ENCODE measurements at places on chromosomes 4 and X.

DNA sequence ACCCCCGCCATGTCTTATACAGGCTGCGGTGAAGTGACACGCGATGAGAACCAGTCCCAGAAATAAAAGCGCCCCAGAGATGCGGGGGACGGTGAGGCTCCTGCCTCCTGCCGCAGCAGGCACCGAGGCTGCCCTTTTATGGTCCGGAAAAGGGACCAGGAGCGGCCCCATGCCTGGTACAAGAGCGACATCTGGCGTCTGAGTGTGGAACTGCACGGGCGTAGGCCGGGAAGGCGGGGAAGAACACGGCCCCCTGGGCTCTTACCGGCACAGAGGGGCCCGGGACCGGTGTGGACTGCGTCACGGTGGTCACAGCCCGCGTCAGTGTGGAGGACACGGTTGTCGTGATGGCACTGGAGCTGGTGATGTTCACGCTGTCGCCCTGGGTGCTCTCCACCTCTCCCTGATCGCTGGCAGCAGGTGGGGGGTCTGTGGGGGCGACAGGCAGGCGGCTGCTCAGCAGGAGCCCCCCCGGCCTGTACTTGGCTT, 8.9 kb upstream of the RENBP start:
- DNase-seq: no peak

DNA sequence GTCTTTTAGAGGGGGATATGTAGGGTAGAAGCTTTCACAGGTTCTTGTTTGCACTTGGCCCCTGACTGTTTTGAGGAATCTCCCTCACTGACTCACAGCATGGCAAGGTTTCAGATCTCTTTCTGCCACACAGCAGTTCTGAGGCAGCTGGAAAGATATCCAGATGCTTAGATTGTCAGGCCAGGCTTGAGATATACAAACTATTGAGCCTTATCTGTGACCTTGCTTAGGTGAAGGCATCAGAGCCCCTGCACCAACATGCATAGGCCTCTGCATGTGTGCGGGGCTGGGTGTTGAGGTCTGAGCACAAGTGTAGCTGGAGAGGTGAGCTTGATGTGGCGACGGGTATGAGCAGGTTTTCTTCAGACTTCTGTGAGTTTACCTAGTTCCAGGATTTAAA, 80.9 kb upstream of the MSANTD1 start:
- DNase-seq: no peak

GRCh38 chr4:149986917-149987316, 91.3 kb upstream of the DCLK2 start:
- no peak for DNase-seq

DNA sequence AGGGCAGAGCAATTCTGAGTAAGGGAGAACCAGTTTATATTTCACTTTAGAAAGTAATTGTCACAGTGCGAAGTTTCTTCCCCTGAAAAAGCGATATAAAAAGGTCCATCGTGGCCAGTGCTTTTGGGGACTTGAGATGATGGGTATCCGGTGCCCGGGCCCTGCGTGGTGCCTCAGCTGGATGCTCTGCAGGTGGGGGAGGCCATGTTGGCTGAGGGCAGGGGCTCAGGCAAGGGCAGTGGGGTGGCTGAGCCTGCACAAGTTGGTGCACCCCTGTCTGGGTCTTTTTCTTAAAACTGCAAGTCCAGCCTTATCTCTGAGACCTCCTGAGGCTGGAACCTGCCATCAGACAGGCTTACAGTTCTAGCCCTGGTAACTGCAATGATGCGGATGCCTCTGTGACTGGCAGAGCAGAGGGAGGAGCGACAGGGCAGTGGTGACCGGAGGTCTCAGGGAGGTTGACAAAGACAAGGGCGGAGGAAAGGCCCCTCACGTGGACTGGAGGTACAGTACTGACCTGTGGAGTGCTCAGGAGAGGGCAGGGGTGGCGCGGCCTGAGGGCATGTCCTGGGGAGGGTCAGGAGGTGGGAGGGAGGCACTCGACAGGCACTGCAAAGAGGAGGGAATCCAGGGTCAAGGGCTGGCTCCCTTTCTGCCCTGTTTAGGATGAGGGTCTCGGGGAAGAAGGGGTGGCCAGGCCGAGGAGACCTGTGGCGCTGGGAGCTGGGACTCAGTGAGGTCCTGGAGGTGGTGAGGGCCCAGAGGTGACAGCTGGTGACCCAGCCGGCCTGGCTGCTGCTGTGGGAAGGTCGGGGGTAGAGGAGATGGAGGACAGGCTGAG, 1.8 kb downstream of the RGS12 start:
- DNase-seq: no peak

DNA sequence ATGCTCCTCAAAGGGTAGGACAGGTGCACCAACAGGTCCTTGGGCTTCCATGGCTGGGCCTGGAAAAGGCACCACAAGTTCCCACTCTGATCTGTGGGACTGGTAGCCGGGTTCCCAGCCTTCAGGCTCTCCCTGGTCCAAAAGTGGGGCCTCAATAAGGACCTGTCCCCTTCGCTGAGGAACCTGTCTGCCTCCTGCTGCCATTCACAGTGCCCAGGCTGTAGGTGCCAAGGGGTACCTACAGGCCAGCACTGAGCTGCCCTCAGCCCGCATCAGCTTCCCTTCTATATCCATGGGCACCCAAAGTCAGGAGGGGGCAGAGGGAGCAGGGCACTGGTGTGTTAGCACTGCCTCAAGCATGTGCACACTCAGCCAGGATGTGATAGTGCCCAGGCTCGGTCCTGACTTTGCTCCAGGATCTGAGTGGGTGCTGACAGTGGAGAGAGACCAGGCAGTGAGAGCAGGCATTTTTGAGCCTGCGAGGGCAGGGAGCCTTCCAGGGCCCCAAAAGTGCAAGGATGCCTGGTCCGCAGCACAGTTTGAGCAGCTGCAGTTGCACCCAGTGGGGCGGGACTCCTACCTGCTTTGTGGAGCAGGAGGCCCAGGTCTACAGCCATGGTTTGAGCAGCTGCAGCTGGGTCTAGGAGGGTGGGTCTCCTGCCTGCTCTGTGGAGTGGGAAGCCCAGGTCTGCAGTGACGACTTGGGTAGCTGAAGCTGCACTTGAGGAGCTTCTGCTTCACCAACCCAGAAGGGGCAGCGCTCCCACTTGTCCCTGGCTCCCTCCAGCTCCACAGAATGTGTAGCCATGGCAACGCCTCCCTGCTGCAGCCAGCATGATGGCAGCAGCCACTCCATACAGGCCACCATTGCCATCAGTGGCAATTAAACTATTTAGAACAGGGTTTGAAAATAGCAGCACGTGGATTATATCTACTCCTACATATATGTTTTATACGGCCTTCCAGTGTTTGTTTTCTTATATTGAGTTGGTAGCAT, 376.4 kb downstream of the KCTD8 start:
- DNase-seq: peak; percentile 61

GRCh38 chr4:129176864-129177263, 80.9 kb downstream of the C4orf33 start:
- no peak for DNase-seq

DNA sequence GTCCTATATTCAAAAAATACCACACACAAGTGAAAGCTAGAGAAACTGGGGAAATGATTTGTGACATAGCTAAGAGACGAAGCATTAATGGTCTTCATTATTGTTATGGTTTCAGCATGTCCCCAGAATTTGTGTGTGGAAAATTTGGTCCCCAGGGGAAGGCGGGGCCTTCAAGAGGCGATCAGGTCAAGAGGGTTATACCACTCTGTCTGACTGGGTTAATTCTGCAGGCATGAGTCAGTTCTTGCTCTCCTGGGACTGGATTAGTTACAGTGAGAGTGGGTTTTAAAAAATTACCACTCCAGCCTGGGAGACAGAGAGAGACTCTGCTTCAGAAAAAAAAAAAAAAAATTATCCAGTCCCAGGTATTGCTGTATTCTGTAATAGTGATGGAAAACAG, 2.1 kb upstream of the MTNR1A start:
- DNase-seq: no peak

DNA sequence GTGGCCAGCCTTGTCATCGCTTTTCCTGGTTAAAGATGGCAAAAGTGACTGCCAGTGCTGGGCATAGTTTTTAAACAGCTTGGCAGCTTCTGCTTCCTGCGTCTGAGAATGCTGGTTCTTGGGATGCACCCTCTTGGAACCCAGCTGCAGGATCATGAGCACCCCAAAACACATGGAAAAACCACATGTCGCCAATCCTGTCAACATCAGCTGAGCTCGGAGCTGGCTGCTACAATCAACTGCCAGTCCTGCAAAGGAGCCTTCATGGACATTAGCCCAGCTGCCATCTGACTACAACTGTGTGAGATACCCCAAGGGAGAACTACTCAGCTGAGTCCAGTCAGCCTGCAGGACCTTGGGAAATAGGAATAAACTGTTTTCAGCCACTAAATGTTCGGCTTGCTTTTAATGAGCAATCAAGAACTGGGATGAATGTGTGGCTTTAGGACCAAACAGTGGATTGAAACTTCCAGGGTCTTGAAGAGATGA, 31.0 kb downstream of the OSTC start:
- DNase-seq: no peak

DNA sequence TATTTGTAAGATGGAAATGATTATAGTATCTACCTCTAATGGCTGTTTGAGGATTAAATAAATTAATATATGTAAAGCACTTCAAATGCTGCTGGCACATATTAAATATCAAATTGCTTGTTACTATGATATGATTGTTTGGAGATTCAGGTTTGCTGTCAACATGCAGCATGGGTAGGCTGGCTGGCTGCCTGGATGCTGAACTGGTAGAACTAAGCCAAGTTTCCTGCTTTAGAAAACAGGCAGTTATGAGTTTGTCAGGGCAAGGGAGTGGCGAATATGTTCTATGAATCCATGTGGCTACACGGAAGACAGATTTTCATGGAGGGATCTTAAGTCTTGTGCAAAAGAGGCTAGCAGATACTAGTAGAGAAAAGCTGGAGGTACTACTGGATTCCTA, 239.6 kb downstream of the GBA3 start:
- DNase-seq: no peak

DNA sequence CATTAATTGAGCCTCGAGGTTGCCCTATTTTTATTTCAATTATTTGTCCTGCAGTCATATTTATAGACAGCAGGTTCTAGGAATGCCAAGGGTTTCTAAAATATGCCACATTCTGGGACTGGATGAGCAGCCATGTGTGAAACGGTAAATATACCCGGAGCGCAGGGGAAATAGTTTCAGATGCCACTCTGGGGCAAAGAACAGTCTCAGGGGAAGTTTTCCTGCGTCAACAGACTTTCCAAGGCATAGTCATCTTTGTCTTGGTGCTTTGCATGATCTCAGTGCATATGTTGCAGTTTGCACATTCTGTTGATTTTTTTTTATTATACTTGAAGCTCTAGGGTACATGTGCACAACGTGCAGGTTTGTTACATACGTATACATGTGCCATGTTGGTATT, 71.0 kb downstream of the GPAT3 start:
- no peak for DNase-seq

DNA sequence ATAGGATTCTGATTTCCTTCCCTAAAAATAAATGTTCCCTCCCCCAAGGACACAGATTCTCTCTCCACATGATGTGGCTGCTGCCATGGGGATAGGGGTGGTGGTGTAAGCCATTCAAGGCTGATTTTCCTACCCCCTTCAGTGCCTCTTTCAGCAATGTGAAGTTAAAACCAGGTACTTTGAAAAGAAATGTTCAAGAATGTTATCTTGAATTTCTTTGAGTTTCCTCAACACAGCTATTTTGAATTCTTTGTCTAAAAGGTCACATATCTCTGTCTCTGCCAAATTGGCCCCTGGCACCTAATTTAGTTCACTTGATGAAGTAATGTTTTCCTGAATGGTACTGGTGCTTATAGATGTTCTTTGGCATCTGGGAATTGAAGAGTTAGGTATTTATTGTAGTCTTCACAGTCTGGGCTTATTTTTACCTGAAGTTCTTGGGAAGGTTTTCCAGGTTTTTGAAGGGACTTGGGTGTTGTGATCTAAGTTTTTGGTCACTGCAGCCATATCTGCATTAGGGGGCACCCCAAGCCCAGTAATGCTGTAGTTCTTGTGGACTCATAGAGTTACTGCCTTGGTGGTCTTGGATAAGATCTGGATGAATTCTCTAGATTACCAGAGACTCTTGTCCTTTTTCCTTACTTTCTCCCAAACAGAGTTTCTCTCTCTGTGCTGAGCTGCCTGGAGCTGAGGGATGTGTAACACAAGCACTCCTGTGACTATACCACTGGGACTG, 7.6 kb upstream of the DIPK2B start:
- DNase-seq: no peak

DNA sequence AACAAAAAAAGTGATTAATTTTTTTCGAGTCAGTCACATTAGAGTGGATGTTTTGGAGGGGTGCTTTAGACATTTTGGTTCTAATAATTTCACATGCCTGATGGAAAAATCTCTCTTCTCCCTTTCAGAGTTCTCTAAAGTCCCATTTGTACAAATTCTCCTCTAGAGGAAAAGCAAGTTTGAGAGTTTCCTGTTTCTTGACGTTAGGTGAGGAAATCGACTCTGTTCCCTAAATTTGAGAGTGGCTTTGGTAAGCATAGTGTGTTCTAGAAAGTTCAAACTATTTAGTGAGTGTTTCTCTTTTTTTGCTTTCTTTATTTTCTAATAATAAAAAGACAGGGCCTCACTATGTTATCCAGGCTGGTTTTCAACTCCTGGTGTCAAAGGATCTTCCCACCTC, 1.6 kb upstream of the ATP6AP2 start:
- no peak for DNase-seq

GRCh38 chr4:118807659-118808058, 28.3 kb downstream of the SEC24D start:
- no peak for DNase-seq

DNA sequence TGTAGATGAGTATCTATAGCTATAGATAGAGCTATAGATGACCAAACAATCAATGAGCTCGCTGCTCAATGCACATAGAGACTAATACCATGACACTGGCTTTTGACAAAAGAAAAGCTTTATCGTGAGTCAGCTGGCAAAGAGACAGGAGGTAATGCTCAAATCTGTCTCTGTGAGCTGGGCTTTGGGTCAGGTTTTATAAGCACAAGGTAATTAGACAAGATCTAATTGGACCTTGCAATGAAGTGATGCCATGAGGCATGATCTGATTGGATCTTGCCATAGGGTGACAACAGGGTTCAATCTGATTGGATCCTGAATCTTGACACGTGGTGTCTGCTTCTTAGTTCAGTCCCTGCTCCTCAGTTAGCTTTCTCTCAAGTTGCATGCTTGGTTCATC, 180.7 kb upstream of the MXRA5 start:
- no peak for DNase-seq

DNA sequence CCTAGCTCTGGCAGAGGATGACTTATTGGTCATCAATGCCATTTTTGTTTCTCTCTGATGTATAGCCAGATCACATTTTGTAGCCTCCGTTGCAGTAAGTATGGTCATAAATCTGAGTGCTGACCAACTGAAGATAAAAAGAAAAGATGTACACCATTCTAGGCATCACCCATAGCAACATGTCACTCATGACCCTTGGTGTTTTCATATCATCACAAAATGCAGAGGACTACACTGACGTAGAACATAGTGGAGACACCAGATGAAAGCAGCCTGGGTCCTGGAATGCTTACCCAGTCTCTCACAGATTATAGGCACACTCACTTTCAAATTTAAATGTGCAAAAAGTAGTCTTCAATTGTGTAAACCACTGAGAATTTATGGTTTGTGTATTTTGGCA, 172.8 kb downstream of the PDHA2 start:
- DNase-seq: no peak

GRCh38 chrX:97168646-97169045, 284.9 kb downstream of the RPA4 start:
- no peak for DNase-seq

- no peak for DNase-seq
These were observed 104.9 kb downstream of the AMELX start for GRCh38 chrX:11398139-11398538.

GRCh38 chr4:54378461-54378860, 149.4 kb downstream of the PDGFRA start:
- no peak for DNase-seq
